ENCODE measurements at places on chromosomes 2 and 18.

DNA sequence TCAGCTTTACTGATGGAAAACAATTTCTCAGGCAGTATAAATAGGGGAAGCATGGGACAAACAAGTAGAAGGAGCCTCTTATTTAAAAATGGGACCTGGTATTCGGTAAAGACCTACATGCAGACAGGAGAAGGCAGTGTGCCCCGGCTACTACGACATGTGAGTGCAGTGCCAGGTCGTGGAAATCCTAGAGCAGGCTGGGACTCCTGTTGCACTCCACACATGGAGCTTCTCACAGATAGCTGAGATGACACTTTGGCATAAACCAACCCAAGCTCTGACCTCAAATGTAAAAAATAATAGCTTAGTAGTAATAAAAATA, 885 bp upstream of the DSEL start:
- DNase-seq: peak; percentile 21

- no peak for DNase-seq
Observed at GRCh38 chr2:25379535-25379934, 37.8 kb upstream of the DNMT3A start.

DNA sequence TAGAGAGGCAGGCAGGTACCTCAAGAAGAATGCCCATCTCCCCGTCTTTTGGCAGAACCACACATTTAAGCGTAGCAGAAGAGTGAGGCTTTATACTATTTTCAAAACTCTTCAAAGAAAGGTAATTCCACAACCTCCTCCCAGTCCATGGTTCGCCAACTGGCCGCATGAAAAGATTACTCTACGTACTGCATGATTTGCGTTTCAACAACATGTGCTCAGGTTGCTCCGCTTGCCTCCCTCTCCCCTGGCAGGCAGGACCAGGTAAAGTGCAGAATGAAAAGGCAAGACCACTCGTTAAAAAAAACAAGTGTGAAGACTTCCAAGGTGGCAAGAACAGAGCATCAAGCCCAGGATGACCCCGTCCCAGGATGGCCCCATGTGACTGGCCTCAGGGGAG, 143.7 kb downstream of the SP3 start:
- DNase-seq: no peak

DNA sequence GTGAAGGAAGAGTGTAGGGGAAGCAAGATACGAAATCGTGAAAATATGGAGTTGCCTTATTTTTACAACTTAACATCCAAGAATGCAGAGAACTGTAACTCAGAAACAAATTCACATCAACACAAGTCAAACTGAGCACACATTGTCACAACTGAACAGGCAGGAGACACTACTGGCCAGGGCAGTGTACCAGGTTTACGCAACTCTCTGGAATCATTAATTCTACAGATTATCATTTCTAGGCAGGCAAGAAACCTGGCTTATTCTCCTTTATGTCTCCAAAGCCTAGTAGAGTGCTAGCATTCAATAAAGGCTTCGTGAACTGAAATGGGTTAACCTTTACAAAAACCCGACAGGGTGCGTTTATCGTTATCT, 584 bp downstream of the COA5 start:
- DNase-seq: no peak
